ENCODE measurements at places on chromosomes 6 and 20. TPM values are rescaled to one million over a fixed set of nuclear protein-coding genes. Genes with fewer than 3 reads are reported as not detected.

The HLA-DOA gene
- total RNA-seq, result 16.7 TPM

The VSTM2L gene
- total RNA-seq, result 0.78 TPM

The ENPP4 gene
- 27.0 TPM for total RNA-seq

The CDYL gene
- total RNA-seq, result 44.2 TPM

The GPR63 gene
- 1.4 TPM for total RNA-seq

The KLHDC3 gene
- 61.7 TPM for total RNA-seq

The CENPQ gene
- 4.2 TPM for total RNA-seq

GRCh38 chr6:63643862-63644261, 8.3 kb downstream of the PHF3 start:
- DNase-seq, result no peak

- no peak for DNase-seq
Measured at GRCh38 chr20:42565235-42565995, 624.3 kb downstream of the PTPRT start.

- no peak for DNase-seq
Measured at GRCh38 chr6:144725736-144726522, 440.8 kb downstream of the UTRN start.

- DNase-seq, result no peak
Measured at GRCh38 chr20:20555838-20556237, 156.6 kb downstream of the RALGAPA2 start.

GRCh38 chr20:53498341-53498740, 95.3 kb downstream of the ZNF217 start:
- DNase-seq, result no peak

Measured in aorta (tissue), 5 donors.